BJ (cell line): ENCODE measurements at places on chromosomes 7 and 10.

DNA sequence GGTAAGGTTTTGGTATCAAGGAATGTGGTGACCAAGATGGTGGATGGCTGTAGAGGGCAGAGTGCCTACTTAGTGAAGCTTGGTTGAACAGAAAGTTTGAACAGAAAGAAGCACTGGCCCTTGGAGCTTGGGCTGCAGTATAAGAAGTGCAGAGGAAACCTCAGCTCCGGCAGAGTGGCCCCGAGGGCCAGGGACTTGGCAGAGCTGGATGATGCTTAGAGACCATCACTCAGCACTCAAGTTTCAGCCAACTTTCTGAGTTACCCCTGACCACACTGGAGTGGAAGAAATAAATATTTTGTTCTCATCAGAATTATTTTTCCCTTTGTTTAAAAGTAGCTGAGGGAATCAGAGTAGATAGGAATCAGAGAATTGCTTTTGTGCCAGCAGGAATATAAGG lies 336.7 kb downstream of the C7orf25 start:
- no peak for DNase-seq

- DNase-seq, result no peak
These were observed 35.7 kb upstream of the MTPAP start for GRCh38 chr10:30384701-30385201.

DNA sequence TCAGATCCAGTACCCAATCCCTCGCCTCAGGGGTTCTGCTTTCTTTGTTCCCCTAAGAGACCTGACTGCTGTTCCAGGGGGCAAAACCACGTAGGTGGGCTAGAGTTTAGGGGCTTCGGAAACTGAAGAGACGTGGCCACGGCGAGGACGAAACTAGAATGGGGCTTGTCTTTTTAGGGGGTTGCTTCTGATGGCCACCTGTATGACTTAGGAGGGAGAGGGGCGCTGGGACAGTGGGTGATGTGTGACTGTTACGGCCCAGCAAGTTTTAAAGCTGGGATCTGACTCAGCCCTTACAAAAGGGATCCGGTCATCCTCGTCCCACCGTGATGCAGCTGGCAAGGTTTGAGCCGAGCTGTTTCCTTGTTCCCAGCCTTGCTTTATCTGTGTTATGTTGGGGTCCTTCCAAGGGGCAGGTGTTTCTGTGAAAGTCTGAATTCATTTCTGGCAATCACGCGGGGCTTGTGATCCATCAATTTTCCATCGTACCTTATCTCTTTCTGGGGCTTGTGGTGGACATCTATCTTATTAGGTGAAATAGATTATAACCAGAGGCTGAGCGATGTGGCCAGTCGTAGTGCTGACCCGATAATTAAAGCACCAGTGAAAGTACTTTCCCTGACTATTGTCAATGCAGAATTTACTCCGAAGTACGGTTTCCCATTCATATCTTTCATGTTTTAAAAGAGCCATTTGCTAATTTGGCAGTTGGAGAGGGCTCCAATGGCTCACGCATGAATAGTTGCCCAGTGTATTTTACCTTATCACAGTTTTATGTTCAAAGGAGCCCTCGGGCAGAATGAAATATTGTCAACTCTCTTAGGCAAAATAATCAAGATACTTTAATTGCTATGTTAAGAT lies 830 bp downstream of the MET start:
- DNase-seq, result no peak

DNA sequence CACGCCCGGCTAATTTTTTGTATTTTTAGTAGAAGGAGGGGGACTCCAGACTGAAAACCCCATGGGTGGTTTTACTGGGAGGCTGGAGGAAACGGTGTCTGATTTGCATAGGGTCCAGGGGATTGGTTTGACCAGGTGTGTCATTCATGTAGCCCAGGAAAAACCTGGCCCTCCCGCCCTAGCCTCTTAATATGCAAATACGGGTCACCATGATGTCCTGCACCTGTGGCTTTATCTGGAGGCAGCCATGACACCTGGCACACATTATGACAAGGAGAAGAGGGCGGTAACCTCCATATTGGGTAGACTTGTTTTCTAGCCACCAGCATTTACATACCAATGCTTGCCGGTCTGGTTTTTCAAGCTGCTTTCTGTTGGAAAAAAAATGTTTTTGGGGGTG lies 68.0 kb downstream of the TRIL start:
- no peak for DNase-seq

- no peak for DNase-seq
These were observed 31.0 kb upstream of the C10orf90 start for GRCh38 chr10:126701526-126701925.

DNA sequence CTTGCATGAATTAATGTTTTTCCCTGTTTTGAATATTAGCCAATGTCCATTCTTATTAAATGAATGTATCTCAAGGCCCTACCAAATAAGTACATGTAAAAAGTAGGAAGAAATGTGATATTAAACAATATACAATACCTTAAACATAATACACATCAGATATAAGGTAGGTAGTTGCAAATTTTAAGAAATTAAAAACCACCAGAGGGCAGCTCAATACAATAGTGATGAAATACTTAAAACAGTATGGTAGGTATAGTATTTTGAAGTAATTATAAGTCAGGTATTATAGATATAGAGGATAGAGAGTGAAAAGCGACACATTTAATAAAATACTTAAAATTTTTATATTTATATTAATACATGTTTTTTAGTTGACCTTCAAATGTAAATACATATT lies 43.6 kb upstream of the CDK14 start:
- no peak for DNase-seq

DNA sequence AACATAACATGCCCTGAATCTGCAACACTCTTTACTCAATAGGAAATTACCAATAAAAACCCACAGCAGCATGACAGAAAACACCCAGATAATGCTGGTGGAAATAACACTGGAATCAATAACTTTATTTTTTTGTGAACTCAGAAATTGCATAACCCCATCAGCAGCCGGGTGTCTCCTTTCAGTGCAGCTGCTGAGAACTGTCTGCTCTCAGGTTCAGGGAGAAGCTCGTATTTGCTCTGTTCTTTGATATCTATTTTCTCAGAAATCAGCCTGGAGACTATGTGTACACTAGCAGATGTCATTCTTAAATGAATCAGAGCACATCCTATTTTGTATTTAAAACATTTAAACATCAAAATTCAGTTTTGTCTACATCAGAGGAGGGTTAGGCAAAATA lies 506.0 kb downstream of the POM121L12 start:
- no peak for DNase-seq

- no peak for DNase-seq
These were observed 10.3 kb downstream of the TECPR1 start for GRCh38 chr7:98241674-98242241.

- no peak for DNase-seq
These were observed 188.4 kb upstream of the CACNA2D1 start for GRCh38 chr7:82631998-82632397.

DNA sequence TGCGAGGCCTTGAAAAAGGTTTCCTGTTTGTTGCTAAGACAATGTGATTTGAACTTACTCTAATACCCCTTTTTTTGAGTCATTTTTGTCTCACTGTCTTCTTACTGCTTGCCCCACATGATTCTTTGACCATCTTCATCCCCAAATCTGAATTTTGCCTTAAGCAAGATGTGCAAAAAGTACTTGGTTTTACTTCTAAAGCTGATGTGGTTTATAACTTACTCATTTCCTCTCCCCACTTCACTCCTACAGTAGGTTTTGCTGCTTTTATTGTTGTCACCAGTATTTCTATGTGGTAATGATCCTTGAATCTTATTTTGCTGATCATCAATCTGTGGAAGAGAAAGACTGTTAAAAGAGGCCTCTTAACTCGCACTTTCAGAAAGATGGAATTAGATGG lies 396.4 kb downstream of the SDK1 start:
- DNase-seq, result no peak

GRCh38 chr7:41501466-41501865 lies 201.4 kb downstream of the INHBA start:
- no peak for DNase-seq

DNA sequence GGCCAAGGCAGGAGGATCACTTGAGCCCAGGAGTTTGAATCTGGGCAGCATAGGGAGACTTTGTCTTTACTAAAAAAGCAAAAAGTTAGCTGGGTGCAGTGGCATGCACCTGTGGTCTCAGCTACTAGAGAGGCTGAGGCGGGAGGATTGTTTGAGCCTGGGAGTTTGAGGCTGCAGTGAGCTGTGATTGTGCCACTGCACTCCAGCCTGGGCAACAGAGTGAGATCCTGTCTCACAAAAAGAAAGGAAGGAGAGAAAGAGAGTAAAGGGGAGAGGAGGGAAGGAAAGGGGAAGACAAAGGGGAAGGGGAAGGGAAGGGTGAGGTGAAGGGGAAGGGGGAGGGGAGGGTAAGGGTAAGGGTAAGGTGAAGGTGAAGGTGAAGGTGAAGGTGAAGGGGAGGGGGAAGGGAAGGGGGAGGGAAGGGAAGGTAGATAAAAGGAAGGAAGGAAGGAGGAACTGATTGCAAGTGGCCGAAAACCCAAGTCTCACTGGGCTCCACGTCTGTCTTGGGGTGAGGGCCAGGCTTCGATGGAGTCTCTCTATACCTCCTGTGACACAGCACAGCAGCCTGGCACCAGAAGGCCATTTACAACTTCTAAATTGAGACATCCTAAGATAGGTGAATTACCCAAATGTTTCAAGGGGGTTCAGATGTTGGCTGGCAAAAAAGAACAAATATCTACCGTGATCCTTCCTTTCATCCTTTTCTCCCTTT lies 4.0 kb upstream of the KLRG2 start:
- DNase-seq, result no peak

DNA sequence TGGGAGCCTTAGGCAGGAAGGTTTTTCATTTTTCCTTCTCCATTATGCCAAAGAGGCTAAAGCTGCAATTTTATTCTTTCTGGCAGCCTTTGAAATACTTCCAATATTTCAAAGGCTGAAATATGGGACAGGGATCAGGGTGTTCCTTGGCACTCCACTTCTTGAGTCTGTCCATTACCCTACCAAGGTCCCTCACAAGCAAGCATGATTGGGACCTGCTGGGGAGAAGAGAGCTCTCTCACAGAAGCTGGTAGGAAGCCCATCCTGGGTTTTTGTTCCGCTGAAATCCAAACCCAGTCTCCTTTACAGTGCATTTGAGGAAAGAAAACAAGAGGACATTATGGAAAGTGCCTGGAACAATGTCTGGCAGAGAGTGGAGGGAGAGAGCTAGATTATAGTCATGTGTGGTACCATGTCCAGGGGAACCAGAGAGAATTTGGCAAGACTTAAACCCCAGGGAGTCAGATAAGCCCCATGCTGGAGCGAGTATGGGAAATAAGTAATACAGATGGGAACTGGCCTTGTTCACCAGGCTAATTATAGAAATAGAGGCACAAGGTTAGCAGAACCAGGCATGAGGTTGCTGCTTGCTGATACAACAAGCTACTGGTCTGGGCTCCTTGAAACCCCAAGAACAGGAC lies 104.7 kb downstream of the LSM5 start:
- DNase-seq, result no peak

GRCh38 chr7:25889765-25890164 lies 262.2 kb upstream of the NFE2L3 start:
- DNase-seq, result no peak

- no peak for DNase-seq
These were observed 5.3 kb downstream of the FAM20C start for GRCh38 chr7:197413-198335.

- DNase-seq, result peak; percentile 52
These were observed 186.1 kb downstream of the MTERF1 start for GRCh38 chr7:91694351-91694841.

GRCh38 chr7:48350515-48350914 lies 179.3 kb downstream of the ABCA13 start:
- DNase-seq, result no peak

DNA sequence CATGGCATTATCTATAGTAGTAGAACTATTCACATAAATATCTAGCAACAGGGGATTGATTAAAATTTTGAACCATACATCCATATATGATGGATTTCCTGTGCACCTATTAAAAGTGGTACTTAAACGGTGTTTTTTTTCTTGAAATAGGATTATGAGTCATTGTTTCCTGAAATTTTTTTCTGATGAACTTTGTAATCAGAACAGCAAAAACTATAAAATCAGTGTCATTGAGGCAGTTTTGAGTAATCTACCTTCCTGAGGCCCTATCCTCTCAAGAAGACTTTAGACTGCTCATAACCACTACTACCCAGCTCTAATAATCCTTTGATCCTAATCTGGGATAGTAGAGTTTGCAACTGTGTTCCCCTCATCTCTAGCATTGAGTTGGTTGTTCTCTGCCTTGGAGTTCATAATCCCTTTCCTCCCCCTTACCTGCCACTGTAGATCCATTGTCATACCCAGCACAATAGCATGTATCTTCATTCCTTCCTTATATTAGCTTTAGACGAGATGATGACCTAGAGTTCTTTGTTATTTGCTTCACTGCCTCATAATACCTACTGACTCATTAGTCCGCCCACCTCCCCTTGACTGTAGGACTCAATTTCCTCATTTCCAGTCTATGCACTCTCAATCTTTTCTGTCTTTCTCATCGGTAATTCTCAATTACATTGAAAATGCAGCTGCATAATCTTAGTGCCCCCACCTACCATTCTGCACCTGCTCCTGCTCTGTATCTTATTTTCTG lies 133.4 kb downstream of the LRRC4 start:
- no peak for DNase-seq

DNA sequence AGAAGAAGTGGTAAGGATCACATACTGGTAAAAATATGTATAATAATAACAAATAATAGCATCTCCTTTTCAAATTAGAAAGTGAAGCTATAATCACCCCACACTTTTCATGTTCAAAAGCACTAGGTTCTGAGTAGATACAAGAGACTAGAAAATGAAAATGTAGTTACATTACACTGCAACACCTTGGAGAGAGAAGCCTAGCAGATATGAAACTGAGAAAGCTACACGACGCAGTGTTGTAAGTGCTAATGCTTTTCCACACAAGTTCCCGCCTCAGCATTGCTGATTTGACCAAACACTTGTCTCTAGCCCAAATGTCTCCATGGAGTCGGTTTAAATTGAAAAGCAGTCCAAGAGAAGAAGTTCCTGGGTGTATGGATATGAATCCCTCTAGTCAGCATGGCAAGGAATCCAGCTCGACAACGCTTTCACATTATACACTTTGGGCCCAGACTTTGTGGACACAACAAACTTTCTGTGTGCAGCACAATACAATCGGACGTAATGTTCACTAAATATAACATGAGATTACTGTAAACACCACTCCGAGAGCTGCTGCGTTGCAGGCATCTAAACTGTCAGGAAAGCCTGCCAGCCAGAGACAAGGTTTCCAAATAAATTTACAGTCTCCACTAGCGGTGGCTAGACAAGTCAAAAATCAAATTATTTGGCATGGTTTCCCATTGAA lies 1.7 kb downstream of the PDE1C start:
- no peak for DNase-seq

DNA sequence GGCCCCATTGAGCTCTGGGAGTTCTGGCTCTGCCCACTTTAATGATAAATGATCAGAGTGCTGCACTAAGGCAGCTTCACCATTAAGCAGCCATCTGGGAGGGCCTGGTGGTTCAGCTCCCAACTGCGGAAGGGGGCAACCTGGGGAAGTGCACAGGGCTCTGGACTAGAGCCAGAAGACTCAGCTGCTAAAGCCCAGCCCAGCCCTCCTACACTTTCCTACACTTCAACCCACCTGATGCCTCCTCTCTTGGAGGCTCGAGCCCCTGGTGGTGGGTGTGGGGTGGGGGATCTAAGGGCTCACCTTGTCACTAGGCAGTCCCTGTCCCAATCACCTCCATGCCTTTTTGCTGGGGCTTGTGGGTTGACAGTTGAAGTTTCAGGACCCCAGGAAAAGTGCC lies 60.6 kb upstream of the ANTXRL start:
- DNase-seq, result no peak

GRCh38 chr7:37356911-37357636 lies 91.6 kb downstream of the ELMO1 start:
- DNase-seq, result no peak
